ENCODE measurements at places on chromosomes 3 and 15.

DNA sequence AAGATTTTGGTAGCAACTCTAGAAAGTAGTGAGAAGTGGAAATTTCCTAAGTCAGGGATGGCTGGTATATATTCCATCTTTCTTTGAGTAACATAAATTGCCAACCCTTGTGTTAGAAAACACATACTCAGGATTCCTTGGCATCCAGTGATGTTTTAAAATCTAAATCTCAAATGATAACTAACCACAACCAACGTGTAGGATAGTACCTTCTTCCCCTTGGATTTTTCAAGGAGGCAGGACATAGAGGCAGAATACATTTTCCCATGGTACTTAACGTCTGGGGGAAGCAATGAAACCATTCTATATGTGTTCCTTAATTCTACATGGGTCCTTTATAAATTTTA lies 93.4 kb downstream of the WDR76 start:
- DNase-seq: no peak

DNA sequence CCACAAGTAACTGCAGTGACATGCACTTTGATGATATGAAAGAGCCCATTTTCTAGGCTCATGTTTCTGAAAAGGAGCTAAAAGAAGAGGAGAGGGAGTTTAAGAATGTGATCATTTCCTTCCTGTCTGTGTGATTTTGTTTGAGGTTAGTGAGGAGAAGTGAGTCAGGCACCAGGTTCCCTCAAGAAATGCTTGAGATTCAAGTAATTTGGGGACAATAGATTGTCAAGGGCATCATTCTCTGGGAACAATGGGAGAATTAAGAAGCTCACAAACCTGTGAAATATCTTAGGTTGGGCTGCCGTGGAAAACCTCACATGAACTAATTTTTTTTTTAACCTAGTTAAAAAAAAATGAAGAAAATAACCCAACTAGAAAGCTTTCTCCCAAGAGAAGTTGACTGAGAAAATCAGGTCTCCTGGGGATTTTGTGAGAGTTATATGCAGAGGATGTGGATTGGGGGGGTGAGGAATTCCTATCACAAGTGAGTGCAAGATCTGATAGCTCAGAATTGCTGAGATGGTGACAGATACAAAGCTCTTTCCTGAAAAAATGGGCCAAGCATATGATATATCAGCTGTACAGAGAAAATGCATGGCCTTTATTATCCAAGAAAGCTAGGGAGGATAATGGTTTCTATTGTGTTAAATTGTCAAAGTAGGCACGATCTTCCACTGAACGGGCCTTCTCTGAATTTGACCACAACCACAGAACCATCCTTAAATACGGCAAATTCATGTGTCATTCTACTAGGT lies 203.3 kb downstream of the FEZF2 start:
- DNase-seq: no peak

DNA sequence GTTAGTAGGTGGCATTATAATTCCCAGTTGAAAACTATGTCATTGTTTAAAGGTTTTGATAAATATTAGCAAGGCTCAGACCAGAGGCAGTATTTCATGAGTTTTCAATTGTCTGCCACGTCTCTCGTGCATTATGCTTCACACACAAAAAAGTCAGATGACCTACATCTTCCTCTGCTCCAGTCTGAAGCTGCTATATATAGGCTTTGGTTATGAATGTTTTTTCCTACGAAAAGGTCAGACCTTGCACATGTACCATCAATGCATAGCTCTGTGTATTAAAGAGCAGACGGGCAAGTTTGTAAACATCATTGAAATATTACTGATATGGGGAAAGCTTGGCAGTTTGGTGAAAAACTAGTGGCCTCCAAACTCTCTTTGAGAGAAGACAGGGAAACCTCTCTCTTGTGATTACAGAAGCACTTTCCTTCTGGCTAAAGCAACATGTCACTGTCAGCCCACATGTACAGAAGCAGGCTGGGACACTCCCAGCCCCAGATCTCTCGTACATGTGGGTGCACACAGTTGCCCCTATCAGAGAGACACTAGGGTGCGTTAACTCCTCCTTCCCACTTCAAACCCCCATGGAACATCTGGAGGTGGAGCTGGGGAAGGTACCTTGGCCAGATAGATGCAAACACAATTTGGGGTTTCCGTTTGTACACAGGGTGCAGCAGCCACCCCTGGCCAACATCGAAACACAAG lies 184.0 kb upstream of the BCL6 start:
- peak; percentile 33 for DNase-seq

GRCh38 chr3:139131951-139132350 lies 87.3 kb upstream of the PRR23C start:
- DNase-seq: no peak

GRCh38 chr3:155018621-155019330 lies 61.3 kb upstream of the MME start:
- no peak for DNase-seq

- no peak for DNase-seq
Measured at GRCh38 chr3:152606146-152606545, 228.8 kb upstream of the P2RY1 start.

DNA sequence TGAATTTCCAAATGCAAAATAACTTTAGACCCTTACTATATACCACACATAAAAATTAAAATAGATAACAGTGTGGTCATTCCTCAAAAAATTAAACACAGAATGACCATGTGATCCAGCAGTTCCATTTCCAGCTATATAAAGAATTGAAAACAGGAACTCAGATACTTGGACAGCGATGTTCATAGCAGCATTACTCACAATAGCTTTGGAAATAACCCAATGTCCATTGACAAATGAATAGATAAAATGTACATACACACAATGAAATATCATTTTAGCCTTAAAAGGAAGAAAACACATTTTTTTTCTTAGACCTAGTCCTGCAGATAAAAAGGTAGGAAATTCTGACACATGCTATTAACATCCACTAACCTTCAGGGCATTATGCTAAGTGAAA lies 26.7 kb downstream of the RAD51 start:
- no peak for DNase-seq

DNA sequence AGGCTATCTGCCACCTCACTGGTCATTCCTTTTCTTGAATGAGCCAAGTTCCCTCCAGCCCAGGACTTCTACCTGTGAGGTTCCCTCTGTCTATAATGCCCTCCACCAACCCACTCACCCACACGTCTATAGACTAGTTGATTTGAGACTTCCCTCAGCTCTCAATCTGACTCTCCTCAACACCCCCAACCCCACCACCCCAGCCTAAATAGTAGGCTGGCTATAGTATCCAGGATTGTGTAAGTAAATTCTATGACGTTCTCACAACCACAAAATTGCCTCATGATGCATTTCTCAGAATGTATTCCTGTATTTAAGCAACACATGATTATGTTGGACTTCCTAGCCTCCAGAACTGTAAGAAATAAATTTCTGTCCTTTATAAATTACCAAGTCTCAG lies 2.2 kb downstream of the PLSCR1 start:
- DNase-seq: peak; percentile 42

DNA sequence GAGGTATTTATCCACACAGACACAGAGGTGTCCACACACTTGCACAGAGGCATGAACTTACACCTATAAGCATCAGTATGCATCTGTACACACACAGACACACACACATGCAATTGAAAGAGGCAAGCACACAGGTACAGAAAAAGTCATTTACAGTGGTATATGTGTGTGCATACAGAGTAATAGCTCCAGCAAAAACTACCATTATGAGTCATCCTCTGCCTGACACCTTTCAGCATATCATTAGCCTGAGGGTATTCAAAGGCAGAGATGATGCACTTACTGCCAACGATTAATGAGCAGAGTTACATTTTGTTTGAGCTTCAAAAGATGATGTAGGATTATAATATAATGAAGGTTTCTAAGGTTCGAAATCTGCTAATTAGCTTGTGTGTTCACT lies 100.3 kb upstream of the TPRG1 start:
- no peak for DNase-seq

- no peak for DNase-seq
Measured at GRCh38 chr3:197426121-197426566, 127.7 kb upstream of the DLG1 start.

GRCh38 chr3:57961828-57962447 lies 46.3 kb upstream of the FLNB start:
- DNase-seq: no peak

- no peak for DNase-seq
Measured at GRCh38 chr3:111668888-111669488, 73.8 kb upstream of the ZBED2 start.

- DNase-seq: no peak
Measured at GRCh38 chr15:68177742-68178141, 27.4 kb downstream of the CALML4 start.

- peak; percentile 2 for DNase-seq
Measured at GRCh38 chr3:183500981-183501704, 54.4 kb downstream of the KLHL6 start.

GRCh38 chr3:58414538-58415197 lies 19.0 kb downstream of the PDHB start:
- peak; percentile 48 for DNase-seq

- DNase-seq: no peak
Measured at GRCh38 chr15:90056529-90056928, 45.7 kb downstream of the IDH2 start.

- DNase-seq: no peak
Measured at GRCh38 chr3:163422671-163423070, 1655.6 kb downstream of the SI start.

DNA sequence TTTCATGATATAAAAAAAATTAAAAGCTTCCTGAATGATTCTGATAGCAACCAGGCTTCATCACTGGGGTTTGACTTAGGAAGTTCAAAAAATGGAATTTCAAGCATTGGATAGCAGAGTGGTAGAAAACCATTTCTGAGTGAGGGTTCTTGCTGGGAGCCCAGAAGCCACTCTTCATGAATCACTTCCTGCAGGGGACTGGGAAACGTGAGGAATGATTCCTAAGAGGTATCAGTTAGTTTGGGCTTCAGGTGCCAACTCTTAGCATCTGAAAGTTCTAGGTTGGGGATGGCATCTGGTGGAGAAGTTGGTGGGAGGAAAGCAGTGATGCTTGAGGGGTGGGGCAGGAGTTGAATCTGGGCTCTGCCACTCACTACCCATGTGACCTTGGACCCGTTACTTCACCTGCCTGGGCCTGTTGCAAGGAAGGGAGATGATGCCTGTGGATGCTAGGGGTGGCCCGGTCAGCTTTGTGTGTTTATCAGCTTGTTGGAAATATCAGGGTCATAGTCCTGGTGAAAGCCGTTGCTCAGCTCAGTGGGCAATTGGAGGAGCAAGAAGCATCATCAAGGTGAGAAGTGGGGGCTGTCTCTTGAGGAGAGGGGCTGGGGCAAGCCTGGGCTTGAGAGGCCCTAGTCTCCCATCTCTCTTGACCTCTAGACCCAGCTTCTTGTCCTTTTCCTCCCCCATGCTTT lies 37.0 kb upstream of the TNFAIP8L3 start:
- no peak for DNase-seq

GRCh38 chr3:186093271-186093900 lies 15.5 kb downstream of the ETV5 start:
- DNase-seq: no peak

DNA sequence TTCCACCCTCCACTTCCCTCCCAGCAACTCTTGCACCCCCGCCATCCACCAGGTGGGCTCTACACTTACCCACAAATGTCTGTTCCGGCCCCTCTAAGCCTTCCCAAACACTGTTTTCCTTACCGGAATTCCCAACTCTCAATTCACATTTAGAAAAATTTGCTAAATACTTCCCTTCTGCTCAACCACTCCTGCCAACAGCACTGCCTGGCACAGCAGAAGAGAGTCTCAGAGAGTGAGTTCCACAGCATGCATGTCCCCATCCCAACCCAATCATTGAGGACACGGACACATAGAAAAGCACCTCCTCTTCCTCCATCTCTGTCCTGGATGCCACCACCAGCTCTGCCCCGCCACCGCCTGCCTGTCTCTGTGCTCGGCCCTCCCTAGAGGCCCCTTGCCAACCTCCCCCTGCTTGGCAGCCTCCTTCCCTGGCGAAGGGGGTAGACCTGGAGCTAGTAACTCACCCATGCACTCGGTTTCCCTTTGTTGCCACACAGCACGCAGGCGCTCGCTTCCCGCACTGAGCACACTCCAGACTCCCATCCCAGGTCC lies 66.2 kb upstream of the SLC6A1 start:
- DNase-seq: no peak

Measured in activated CD4-positive, alpha-beta memory T cell treated with anti-CD3 and anti-CD28 coated beads for 36 hours (primary cell).